ENCODE measurements at places on chromosomes 7 and 10. TPM values are rescaled to one million over a fixed set of nuclear protein-coding genes. Genes with fewer than 3 reads are reported as not detected.

SLIT1 gene
- total RNA-seq = 0.08 TPM

TNS3 gene
- total RNA-seq = 40.6 TPM

DNA sequence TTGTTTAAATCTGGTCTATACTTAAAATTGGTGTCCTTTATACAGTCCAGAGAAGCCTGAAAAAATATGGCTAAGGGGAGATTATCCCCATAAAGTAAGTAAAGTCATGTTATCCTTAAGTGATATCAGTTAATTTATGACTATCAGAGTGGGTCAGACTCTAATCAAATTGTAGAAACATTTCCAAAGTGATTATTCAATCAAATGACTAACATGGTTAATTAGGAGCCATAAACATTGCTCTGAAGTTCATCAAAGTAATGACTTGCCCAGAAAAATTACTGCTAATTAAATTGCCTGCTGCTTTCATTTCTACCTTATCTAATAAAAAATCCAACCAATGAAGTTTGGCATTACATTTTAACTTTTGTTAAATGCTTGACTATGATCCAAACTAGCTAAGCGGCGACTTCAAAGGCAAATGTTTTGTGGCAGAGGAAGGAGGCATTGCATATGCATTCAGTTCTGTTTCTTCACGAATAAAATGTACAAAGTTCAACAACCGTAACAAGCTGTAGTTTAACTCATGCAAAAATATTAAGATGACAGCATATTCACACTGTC lies 76.7 kb downstream of the ETV1 start:
- no peak for DNase-seq

DNA sequence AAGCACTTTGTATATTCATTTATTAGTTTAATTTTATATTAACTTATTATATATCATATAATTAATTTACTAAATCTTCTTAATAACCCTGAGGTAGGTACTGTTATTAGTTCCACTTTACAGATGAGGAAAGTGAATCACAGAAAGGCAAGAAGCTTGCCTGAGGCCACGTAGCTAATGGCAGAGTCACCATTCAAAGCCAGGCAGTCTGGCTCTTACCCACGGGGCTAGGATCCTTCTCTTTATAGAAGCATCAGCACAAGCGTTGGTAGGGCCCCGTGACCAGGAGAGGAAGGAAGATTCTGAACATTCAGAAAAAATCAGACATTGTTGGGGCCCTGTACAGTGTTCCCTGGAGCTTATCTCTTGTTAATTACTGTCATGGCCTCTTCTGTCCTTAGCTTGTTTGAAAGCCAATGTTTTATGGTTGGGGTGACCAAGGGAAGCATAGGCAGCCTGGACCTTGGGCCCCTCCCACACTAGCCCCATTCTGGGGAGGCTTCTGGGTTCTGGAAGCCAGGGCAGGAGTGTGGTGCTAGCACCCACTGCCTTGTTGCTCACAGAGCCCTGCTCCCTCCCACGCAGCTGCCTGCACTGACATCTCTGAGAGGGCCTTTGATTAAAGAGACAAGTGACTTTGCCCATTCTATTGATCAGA lies 31.1 kb upstream of the SLF2 start:
- DNase-seq = no peak
